H9 (cell line): ENCODE measurements at places on chromosomes 3 and 15. TPM values are rescaled to one million over a fixed set of nuclear protein-coding genes. Genes with fewer than 3 reads are reported as not detected.

The HTR3C gene
- total RNA-seq: not detected in 2 replicates

The TERC gene
- 12.9 and 14.1 TPM in 2 replicates for total RNA-seq

The GOLGA8S gene
- 0.07 TPM in 2 replicates for total RNA-seq

The CADPS gene
- total RNA-seq: 5.4 and 6.6 TPM in 2 replicates

The LMAN1L gene
- not detected in 2 replicates for total RNA-seq

The THPO gene
- total RNA-seq: 0.64 and 0.85 TPM in 2 replicates

The CMTM8 gene
- 4.0 TPM in 2 replicates for total RNA-seq

The SLC28A2 gene
- not detected in 2 replicates for total RNA-seq

The C3orf22 gene
- not detected in 2 replicates for total RNA-seq

The CHRNA5 gene
- total RNA-seq: 16.5 and 21.6 TPM in 2 replicates

The CADM2 gene
- total RNA-seq: 10.0 and 10.9 TPM in 2 replicates

The SELENOK gene
- 30.3 and 34.6 TPM in 2 replicates for total RNA-seq

The KBTBD13 gene
- total RNA-seq: not detected in 2 replicates

The SLC22A13 gene
- 0.11 TPM in 1 of 2 replicates, not detected in the other for total RNA-seq

The GRM2 gene
- 1.5 and 1.9 TPM in 2 replicates for total RNA-seq

The TMEM108 gene
- 3.5 and 5.0 TPM in 2 replicates for total RNA-seq

The CRABP1 gene
- 93.0 and 93.1 TPM in 2 replicates for total RNA-seq

The ASB14 gene
- total RNA-seq: not detected in 2 replicates

The IQCF5 gene
- total RNA-seq: not detected in 2 replicates

The HHLA2 gene
- total RNA-seq: not detected in 2 replicates

The ROBO2 gene
- total RNA-seq: 2.0 and 2.3 TPM in 2 replicates

The CCNDBP1 gene
- 34.1 and 34.8 TPM in 2 replicates for total RNA-seq

The BHLHE40 gene
- 3.9 and 4.1 TPM in 2 replicates for total RNA-seq

The COL6A5 gene
- total RNA-seq: 0.04 TPM in 2 replicates

The SEMA5B gene
- 8.3 and 9.4 TPM in 2 replicates for total RNA-seq

The ITIH3 gene
- not detected in 2 replicates for total RNA-seq

The HYAL1 gene
- total RNA-seq: 2.0 and 2.2 TPM in 2 replicates

The DNAH12 gene
- not detected in 2 replicates for total RNA-seq

The PP2D1 gene
- total RNA-seq: not detected in 2 replicates

The KLHL40 gene
- total RNA-seq: not detected in 2 replicates

The DLL4 gene
- total RNA-seq: 0.28 and 0.35 TPM in 2 replicates
